ENCODE measurements at places on chromosomes 2 and 18.

- DNase-seq: no peak
Measured at GRCh38 chr18:67468038-67468437, 48.5 kb downstream of the DSEL start.

GRCh38 chr2:78202986-78203670 is 681.0 kb upstream of the LRRTM4 start:
- DNase-seq: no peak

DNA sequence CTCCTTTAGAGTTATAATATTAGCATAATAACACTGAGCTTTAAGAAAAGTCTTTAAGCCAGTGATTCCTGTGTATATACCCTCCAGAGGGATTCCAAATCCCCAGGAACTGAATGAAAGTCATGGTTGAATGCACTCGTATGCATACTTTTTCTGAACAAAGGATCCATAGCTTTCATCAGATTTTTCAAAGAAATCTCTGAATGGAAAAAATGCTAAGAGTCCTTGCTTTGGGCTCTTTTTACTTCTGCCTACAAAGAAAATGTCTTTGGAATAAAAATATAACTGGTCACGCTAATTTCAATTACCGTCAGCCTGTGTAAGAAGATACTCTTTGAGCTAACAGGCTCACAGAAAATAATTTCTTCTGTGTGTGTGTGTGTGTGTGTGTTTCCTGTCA is 939.5 kb downstream of the ERBB4 start:
- no peak for DNase-seq

- DNase-seq: peak; percentile 63
Measured at GRCh38 chr2:138846216-138846821, 66.1 kb upstream of the NXPH2 start.

DNA sequence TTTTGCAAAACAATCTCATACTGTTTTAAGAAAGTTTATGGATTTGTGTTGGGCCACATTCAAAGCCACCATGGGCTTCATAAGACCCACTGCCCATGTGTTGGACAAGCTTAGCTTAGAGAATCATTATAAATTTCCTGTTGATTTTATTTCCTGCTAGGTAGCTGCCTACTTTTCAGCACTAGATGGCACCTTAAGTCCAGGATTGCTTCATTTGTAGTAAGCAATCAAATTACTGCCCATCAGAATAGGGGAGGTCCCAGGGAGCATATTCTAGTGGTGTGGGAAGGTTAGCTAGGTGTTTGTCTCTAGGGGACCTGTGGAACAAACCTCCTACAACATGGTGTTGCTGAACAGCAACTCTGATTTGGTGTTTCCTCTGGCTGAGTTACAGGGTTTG is 11.0 kb upstream of the DCDC2C start:
- peak; percentile 31 for DNase-seq

- DNase-seq: no peak
Measured at GRCh38 chr2:88765154-88765888, 73.8 kb downstream of the RPIA start.

DNA sequence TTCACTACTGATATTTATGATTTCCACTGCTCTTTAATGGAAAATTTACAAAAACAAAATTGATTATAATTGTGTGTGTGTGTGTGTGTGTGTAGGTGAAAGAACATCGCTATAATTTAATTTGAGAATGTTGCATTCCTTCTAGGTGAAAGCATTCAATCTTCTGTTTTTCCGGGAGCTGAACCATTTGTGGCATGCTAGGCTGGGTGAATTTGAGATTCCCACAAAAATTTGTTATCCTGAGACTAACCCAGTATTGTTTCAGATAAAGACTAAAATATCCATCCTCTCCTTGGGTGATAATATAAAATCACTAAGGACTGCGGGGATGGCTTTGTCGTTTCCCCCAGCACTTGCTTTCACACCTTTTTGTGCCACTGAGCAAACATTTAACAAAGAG is 911.2 kb upstream of the PIK3C3 start:
- DNase-seq: no peak

GRCh38 chr2:30679426-30680088 is 127.7 kb downstream of the CAPN13 start:
- DNase-seq: peak; percentile 18

DNA sequence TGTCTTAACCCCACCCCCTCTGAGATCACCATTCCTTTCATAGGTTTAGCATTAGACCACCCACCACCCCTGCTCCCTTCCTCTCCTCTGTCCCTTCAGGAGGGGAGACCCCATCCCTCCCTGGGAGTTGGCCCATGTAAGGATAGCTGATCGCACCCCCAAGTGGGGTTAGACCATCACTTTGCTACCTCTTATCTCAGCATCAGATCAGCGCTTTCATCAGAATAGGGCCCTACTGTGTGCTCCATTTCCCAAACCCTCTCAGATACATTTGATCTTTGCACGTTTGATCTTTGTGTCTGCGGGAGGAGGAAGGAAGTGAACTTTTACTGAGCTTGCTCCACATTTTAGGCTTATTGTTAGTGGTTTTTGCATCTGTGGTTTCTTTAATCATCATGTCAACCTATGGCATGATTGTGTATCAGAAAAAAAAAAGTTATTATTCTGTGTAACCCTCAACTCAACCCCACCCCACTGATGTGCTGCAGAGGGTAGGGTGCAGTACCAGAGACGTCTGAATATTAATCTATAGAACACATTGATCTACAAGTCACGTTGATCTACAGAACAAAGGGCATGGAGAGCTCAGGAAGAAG is 81.2 kb downstream of the PDCL3 start:
- DNase-seq: no peak

DNA sequence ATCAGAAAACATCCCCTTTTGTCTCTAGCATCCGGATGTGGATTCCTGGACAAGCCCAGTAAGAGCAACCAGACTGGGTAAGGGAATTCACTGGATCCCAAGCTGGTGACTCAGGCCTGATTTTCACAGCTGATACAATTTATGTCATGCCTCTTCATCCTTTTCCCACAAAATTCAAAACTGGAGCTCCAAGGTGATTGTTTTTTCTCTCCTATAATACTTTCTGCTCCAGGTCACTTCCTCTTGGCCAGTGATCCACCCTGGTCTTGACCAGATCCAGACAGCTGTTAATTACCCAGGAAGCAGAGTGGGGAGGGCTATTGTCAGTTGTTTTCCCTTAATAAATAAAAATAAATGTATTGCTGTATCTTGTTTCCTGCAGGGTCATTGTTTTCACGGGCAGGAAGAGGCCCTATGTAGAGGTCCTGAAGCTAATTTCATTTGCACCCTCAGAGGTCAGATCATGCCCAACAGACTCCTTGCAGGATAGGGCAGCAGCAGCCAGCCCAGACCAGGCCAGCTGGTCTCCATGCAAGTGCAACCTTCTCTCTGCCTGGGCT is 57.6 kb downstream of the EVA1A start:
- DNase-seq: no peak

DNA sequence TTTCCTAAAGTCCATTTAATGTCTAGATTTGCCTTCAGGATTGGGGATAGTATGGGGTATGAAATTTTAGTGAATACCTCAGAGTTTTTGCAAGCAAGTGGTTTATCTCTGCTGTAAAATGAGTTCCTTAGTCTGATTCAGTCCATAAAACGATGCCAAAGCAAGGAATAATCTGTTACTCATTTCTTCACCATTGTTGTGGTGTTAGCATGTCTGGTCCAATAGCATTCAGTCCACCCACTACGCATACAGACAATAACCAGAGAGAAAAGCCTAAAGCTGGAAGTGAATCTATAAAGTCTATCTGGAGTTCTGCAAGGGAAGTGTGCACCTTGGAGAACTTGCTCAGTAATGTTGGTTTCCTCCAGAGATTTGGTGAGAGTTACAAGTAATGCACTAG is 12.9 kb upstream of the DPP4 start:
- no peak for DNase-seq

- DNase-seq: no peak
Measured at GRCh38 chr2:212711856-212712255, 173.3 kb upstream of the ERBB4 start.

DNA sequence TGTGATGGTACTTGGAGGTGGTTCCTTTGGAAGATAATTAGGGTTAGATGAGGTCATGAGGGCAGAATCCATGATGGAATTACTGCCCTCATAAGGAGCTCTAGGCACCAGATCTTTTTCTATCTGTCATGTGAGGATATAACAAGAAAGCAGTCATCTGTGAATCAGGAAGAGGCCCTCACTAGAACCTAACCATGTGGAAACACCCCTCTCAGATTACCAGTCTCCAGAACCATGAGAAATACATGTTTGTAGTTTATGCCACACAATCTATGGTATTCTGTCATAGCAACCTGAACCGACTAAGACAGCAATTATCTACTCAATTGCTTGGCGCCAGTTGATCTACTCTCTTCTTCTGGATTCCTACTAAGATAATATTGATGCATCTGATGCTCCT is 2.4 kb upstream of the SERPINB10 start:
- no peak for DNase-seq
